Pancreas (tissue), 10 donors: ENCODE measurements at places on chromosomes 16 and 17. TPM values are rescaled to one million over a fixed set of nuclear protein-coding genes. Genes with fewer than 3 reads are reported as not detected.

- no peak overlapping the region for H3K4me3 ChIP-seq
- no peak for DNase-seq
- no peaks in the 10 kb centered on the region for H3K36me3 ChIP-seq
- no peaks in the 10 kb centered on the region for H3K27me3 ChIP-seq
- no peak overlapping the region for H3K27ac ChIP-seq
- H3K4me1 ChIP-seq: peaks cover 56% of the 10 kb centered on the region
Measured at GRCh38 chr17:27575096-27575911, 55.7 kb upstream of the LGALS9 start.

DNA sequence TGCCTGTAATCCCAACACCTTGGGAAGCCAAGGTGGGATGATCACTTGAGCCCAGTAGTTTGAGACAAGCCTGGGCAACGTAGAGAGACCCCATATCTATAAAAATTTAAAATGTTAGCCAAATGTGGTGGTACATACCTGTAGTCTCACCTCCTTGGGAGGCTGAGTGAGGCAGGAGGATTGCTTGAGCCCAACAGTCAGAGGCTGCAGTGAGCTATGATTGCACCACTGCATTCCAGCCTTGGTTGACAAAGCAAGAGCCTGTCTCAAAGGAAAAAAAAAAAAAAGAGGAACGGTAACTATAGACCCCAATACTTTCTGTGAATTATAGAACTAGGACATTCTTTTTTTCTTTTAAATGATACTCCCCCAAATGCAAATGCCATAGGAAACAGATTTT lies 1.8 kb upstream of the TMC5 start:
- no peak overlapping the region for H3K4me3 ChIP-seq
- no peaks in the 10 kb centered on the region for H3K27me3 ChIP-seq
- H3K36me3 ChIP-seq: no peaks in the 10 kb centered on the region
- H3K4me1 ChIP-seq: no peaks in the 10 kb centered on the region

The CACNA1H gene
- 5.4 TPM for total RNA-seq

- peak; percentile 82 for DNase-seq
- H3K27ac ChIP-seq: peak overlapping the region; percentile 78
- no peaks in the 10 kb centered on the region for H3K36me3 ChIP-seq
- H3K4me1 ChIP-seq: peaks cover 41% of the 10 kb centered on the region
- H3K4me3 ChIP-seq: no peak overlapping the region
Measured at GRCh38 chr17:1999557-2000251, 25.4 kb downstream of the RTN4RL1 start.

The GPRC5B gene
- total RNA-seq: 25.7 TPM

DNA sequence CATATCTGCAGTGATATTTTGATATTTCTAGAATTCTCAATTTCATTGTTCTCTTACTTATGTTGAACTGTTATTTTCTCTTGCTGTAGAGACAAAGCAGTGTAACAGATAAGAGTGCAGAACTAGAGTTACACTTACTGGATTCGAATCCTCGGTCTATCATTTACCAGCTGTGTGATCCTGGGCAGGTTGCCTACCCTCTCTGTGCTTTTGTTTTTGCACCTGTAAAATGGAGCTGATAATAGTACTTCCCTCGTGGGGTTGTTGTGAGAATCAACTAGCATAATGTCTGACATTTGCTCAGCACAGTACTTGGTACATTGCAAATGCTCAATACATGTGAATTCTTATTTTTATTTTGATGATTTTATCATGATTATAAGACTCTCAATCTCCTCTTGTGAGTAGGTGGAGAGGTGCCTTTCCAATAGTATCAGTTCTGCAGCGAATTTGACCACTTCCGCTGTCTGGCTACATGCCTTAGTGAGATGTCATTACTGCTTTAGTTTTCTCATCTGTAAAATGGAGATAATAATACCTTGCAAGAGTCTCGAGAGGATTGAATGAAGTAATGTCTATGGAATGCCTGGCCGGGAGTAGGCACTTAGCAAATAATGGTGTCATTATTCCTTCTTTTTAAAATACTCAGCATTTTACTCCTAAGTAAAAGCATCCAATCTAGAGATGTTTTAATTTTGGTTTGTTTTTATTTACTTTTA lies 312.2 kb upstream of the MAF start:
- H3K27me3 ChIP-seq: no peaks in the 10 kb centered on the region
- no peak overlapping the region for H3K27ac ChIP-seq
- no peak for DNase-seq
- H3K4me3 ChIP-seq: no peak overlapping the region
- H3K4me1 ChIP-seq: no peaks in the 10 kb centered on the region

The ASGR1 gene
- not detected for total RNA-seq

- H3K36me3 ChIP-seq: peaks cover 51% of the 10 kb centered on the region
- peak; percentile 69 for DNase-seq
- H3K27me3 ChIP-seq: no peaks in the 10 kb centered on the region
- H3K4me1 ChIP-seq: peaks cover 46% of the 10 kb centered on the region
- no peak overlapping the region for H3K4me3 ChIP-seq
- peak overlapping the region; percentile 46 for H3K27ac ChIP-seq
Measured at GRCh38 chr16:56944954-56945839, 13.3 kb downstream of the HERPUD1 start.

DNA sequence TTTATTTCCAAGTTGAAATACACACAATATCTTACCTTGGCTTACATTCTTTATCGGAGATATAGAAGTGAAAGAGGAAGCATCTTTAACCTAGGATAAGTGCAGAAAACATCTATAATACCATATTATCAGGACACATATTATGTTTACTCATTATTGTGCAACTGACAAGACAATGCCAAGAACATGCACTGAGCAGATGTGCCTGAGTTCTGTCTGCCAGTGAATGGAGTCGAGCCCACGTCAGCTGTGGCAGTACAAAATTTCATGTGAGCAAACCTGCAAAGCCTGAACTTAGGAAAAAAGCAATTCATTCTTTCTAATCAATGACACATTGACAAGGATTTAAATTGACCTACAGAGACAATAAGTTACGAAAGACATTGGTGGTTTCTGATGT lies 154.4 kb downstream of the AXIN2 start:
- no peaks in the 10 kb centered on the region for H3K36me3 ChIP-seq
- H3K4me1 ChIP-seq: no peaks in the 10 kb centered on the region
- H3K27ac ChIP-seq: no peak overlapping the region
- no peaks in the 10 kb centered on the region for H3K27me3 ChIP-seq
- no peak for DNase-seq

DNA sequence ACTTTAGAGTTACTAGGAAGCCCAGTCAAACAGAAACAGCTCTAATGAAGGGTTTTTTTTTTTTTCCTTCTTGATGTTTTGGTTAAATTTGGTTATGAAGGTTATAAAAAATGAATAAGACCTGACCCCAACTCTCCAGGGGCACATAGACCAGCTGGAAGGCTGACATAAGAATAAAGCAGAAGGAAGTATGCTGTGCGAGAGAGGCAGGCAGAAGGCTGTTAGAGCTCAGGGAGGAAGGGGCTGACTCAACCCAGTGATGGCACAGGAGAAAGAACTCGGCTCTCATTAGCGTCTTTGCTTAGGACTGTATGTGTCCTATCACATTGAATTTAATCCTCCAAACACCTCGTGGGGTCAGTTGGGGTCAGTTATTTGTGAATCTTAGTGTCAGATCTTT lies 474.6 kb downstream of the PMP22 start:
- no peak overlapping the region for H3K4me3 ChIP-seq

DNA sequence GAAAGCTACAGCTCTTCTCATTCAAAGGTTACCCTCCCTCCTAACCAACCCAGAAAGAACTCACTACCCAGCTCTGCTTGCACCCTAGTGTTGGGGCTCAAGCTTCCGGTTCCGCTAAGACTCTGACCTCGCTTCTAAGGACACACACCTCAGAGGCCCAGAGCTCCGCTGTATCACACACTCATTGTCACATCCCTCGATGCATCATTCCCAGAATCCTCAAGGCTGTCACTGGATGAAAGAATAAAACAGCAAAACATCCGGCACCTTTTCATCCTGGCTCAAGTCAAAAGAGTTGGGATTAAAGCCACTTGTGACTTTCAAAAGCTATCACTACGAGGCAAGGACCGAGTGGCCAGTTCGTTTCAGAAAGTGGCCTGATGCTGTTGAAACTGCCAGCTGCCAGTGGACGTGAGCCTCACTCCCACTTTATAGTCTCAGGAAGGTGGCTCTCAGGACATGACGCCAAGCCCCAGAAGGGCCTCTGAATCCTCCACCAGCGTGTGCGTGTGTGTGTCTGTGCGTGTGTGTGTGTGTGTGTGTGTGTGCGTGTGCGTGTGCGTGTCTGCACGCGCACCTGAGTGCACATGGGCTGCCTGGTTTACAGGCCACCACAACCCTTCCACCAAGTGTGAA lies 29.0 kb downstream of the ZFHX3 start:
- peaks cover 75% of the 10 kb centered on the region for H3K4me1 ChIP-seq
- H3K27ac ChIP-seq: no peak overlapping the region
- DNase-seq: no peak
- no peak overlapping the region for H3K4me3 ChIP-seq
- H3K27me3 ChIP-seq: no peaks in the 10 kb centered on the region
- H3K36me3 ChIP-seq: no peaks in the 10 kb centered on the region

DNA sequence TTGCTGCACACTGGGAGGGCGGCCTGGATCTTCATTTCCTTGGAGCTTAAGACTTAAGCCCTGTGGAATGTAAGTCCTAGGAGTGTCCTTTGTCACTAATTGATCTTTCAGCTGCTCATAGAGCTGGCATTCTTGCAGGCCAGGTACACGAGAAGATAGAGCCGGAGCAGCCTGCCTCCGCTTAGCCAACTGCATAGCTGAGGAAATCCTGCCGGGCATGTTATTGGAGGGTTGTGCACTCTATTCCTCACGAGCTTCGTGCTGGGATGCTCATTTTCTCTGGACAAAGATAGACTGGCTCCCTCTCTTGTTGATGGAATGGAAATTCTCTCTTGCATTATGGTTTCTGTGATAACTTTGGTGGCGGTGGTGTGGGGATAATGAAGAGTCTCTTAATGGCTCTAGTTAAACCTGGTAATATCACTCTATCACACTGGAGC lies 76.9 kb downstream of the RPA1 start:
- H3K27me3 ChIP-seq: no peaks in the 10 kb centered on the region
- H3K27ac ChIP-seq: no peak overlapping the region
- no peaks in the 10 kb centered on the region for H3K36me3 ChIP-seq
- H3K4me1 ChIP-seq: no peaks in the 10 kb centered on the region
- DNase-seq: no peak

The GP1BA gene
- total RNA-seq: 0.15 TPM

DNA sequence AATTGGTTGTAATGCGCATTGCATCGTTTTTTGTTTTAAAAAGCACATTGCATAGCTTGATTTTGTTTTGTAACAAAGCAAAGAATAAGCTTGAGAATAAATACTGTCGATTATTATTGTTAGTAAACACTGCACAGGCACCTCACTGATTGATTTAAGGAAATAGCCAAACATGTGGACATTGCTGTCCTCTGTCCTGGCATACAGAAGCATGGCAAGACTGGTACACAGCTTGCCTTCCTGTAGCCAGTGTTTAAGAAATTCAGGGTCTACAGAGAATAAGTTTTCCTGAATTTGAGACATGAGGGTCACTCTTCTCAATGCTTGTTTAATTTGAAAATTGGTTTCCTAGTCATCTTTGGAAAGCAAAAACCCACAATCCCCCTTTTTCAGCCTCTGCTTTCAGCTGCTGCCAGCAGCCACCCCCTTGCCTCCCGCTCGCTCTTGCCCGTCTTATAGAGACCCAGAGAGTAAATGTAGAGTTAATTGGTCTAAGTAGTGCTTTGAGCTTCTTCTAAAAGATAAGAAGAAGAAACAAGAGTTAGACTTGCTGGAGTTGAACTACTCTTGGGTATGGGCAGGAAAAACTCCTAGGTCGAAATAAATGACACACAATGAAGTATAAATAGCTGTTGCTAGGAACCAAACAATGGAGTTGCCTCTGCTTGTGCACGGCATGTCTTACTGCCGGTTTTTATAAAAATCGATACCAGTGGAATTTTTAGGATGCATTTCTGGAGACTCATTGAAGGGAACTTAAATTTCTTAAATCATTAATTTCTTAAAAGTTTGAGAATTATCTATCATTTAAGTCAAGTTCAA lies 116.6 kb downstream of the MRTFB start:
- H3K4me1 ChIP-seq: peaks cover 5% of the 10 kb centered on the region
- H3K27me3 ChIP-seq: no peaks in the 10 kb centered on the region
- no peak for DNase-seq
- no peaks in the 10 kb centered on the region for H3K36me3 ChIP-seq
- no peak overlapping the region for H3K4me3 ChIP-seq

GRCh38 chr16:22190081-22190775 lies 15.8 kb upstream of the EEF2K start:
- H3K4me1 ChIP-seq: no peaks in the 10 kb centered on the region
- peak overlapping the region; percentile 88 for H3K27ac ChIP-seq
- no peak for DNase-seq
- peak overlapping the region; percentile 70 for H3K4me3 ChIP-seq
- no peaks in the 10 kb centered on the region for H3K27me3 ChIP-seq

The NTN3 gene
- total RNA-seq: not detected

GRCh38 chr16:80437707-80438106 lies 103.1 kb upstream of the DYNLRB2 start:
- H3K4me1 ChIP-seq: no peaks in the 10 kb centered on the region
- H3K27ac ChIP-seq: no peak overlapping the region
- peaks cover 5% of the 10 kb centered on the region for H3K27me3 ChIP-seq
- no peak for DNase-seq

DNA sequence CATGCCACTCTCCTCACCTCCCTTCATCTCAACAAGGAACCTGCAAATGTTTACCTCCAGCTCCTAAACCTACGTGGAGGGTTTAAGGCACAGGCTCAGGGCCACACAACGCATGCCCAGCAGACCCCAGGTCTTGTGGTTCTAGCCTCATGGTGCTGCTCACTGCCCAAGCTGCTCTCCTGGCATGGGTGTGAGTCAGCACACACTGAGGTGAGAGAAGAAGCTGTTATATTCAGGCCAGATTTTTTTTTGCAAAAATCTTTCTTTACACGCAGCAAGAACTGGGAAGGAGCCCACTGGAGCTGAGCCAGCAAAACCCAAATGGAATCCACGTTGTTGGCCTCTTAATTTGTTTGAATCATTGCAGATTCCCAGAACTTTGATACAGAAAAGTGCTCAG lies 5.5 kb upstream of the C16orf96 start:
- no peaks in the 10 kb centered on the region for H3K27me3 ChIP-seq
- no peaks in the 10 kb centered on the region for H3K4me1 ChIP-seq

DNA sequence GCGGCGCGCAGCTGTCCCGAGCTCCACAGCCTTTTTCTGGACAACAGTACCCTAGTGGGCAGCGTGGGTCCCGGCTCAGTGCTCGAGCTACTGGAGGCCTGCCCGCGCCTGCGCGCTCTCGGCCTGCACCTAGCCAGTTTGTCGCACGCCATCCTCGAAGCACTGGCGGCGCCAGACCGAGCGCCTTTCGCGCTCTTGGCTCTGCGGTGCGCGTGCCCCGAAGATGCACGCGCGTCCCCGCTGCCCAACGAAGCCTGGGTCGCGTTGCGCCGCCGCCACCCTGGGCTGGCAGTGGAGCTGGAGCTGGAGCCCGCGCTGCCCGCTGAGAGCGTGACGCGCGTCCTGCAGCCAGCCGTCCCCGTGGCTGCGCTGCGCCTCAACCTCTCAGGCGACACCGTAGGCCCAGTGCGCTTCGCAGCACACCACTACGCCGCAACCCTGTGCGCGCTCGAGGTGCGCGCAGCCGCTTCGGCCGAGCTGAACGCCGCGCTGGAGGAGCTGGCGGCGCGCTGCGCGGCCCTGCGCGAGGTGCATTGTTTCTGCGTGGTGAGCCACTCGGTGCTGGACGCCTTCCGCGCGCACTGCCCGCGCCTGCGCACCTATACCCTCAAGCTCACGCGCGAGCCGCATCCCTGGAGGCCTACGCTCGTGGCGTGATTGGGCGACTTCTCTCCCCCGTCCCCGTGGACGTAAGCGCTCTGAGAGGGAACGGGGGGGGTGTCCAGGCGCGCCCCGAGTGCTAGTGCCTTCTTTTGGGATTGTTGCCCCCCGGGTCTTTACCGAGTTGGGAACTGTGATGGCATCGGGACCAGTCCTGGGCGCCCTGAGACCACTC lies 1.2 kb upstream of the HSF4 start:
- peak; percentile 62 for DNase-seq
- H3K4me1 ChIP-seq: peaks cover 18% of the 10 kb centered on the region
- H3K4me3 ChIP-seq: peak overlapping the region; percentile 17
- no peaks in the 10 kb centered on the region for H3K36me3 ChIP-seq

The NOG gene
- total RNA-seq: not detected
